Urinary bladder (tissue), 4 donors: ENCODE measurements at places on chromosomes 6 and 20. TPM values are rescaled to one million over a fixed set of nuclear protein-coding genes. Genes with fewer than 3 reads are reported as not detected.

The SIRPB1 gene
- 0.26 TPM for total RNA-seq

The PPP1R3G gene
- total RNA-seq: 4.7 TPM

The RAET1L gene
- not detected for total RNA-seq

The CPNE5 gene
- total RNA-seq: 4.5 TPM

DNA sequence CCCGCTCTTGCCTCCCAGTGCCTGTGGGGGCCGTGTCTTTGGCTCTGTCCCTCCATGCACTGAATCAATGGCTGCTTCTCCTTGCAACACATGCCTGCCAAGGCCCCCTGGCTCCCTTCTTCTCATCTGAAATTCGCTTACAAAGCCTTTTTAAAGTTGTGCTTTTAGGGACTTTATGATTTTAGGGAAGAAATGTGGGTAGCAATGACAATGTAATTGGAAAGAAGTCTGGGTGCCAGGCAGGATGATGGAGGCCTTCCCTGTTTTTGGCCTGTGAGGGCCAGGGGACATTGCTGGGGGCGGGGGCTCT lies 151.3 kb upstream of the RNF24 start:
- DNase-seq: no peak

DNA sequence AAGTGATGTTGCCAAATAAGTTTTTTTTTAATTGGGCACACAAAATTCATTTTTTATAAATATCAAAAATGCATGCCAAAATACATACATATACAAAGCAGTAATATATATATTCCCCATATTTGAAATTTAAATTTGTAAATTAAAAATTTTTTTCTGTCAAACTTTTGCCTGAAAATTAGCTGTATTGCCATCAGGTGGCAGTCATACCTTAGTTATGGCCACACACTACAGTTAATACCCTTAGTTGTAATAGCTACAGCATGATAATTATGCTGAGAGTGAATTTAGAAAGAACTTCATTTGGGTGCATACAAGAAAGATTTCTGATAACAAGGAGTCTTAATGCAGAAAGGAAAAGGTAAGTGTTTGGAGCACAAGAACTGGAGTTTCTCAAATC lies 46.2 kb upstream of the SDHAF4 start:
- no peak for DNase-seq

DNA sequence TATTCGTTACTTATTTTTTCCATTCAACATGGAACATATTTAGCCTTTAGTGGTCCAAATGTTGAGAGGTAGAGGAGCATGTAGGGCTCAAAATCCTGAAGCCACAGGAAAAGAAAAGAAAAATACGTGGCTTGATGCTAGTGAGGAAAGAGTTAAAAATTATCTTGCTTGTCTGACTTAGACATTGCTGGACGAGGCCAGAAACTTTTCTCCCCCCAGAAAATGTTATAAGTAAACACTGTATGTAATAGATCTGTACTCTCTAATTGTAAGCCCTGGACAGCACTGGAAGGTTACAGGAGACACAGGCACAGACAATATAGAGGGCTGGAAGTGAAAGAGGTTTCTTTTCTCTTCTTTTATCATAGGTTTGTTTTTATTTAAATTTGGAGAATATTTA lies 165.6 kb downstream of the ZFP64 start:
- no peak for DNase-seq

DNA sequence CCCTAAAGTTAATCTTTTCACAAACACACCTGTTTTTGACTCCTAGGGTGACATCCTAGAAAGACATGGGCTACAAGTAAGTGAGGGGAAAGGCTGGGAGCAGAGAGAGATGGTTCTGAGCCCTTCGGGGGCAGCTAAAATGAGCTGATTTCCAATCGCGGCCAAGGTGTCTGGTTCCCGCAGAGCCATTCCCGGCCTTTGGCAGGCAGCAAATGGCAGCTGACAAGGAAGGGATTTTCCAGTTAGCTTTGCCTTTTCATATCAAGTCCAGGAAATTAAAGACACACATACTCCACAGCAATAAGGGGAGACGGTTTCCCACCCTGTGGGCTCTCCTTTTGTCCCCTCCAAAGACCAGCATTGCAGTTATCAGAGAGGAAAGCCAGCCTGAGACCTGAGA lies 228.5 kb downstream of the ZMYND8 start:
- DNase-seq: no peak

DNA sequence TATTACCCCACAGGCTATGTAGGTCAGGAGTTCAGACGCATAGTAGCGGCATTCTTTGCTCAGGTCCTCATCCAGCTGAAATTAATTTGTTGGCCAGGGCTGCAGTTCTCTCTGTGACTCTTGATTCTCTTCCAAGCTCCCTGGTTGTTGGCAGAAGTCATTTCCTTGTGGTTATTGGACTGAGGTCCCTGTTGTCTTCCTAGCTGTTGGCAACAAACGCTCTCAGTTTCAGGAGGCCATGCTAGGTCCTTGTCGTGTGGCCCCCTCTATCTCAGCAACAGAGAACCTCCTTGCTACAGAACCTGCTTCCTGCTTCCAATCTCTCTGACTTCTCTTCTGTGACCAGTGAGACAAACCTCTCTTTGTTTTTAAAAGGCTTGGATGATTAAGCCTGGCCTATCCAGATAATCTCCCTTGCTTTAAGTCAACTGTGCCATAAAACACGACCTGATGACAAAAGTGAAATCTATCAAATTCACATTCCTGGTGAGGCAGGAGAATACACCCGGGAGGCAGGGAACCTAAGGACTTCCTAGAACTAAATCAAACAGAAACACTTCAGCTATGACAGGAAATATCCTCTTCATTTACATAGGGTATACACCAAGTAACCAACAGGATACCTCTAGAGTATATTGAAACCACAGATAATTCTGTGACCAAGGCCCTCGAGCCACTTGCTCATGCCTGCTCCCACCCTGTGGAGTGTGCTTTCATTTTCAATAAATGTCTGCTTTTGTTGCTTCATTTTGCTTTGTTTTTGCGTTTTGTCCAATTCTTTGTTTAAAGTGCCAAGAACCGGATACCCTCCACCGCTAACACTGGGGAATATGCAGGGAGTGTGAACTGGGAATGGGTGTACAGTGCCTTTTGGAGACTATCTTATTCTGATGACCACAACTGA lies 196.0 kb downstream of the BTBD3 start:
- no peak for DNase-seq

GRCh38 chr6:159149641-159150040 lies 19.6 kb upstream of the FNDC1 start:
- DNase-seq: no peak

DNA sequence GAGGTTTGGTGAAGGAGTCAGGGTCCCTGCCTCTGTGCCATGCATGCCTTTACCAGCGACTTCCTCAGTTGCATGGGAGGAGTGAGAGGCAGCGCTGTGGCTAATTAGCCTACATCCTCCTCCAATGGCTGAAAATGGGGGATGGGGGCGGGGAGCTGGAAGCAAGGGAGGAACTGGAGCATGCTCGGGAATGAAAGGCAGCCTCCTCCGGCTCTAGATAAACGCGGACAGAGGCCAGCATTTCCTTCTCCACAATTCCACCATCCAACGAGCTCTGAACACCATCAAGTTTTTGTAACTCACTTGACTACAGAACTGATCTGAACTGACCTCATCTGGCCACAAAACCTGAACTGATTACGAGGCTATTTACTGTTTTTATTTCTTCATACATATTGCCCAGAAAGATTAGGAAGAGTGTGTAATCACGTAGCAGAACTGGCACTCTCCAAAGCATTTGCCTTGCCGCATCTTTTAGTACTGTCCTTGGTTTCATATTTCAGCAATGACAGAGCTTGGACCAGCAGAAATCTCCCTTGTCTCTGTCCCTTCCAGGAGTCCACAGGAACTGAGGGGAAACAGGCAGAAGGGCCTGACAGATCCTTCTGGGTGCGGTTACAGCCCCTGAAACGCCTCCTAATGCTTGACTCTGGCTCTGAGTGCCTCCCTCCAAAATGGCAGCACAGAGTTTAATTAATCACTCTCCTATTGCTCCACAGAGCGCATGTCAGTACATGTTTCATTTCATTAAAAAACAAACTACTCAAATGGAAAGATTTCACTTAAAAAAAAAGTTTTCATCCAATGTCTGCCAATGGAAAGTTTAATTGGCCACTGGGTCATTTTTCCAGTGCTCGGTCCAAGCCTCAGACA lies 58.2 kb upstream of the TRAF3IP2 start:
- no peak for DNase-seq

GRCh38 chr6:153170511-153170910 lies 39.4 kb upstream of the RGS17 start:
- DNase-seq: no peak

DNA sequence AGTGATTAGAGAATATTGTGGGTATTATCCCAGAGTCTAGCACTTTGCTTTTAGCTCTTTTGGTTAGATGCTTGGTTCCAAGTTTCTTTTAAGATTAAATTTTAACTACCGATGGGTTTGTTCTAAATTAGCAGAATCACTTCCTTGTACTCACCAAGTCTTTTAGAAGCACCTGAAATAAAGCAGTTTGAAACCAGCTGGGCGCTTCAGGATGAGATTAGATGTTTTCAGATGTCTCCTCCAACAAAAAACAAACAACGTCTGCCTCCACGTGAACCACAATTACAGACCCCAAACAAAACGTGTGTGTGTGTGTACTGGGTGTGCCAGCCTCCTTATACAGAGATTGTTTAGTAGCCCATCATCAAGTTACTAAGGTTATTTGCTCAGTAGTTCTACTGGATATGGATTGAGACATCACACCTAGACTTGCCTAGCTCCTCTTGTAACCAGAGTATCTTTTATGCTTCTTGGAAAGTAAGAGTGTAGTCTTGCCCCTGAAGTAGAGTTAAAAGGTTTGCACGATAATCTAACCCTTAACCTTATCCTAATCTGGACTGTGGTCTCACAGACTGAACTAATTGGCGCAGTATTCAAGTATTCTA lies 2.3 kb downstream of the DSTN start:
- no peak for DNase-seq

- no peak for DNase-seq
Observed at GRCh38 chr20:37393863-37394542, 48.1 kb downstream of the SRC start.

DNA sequence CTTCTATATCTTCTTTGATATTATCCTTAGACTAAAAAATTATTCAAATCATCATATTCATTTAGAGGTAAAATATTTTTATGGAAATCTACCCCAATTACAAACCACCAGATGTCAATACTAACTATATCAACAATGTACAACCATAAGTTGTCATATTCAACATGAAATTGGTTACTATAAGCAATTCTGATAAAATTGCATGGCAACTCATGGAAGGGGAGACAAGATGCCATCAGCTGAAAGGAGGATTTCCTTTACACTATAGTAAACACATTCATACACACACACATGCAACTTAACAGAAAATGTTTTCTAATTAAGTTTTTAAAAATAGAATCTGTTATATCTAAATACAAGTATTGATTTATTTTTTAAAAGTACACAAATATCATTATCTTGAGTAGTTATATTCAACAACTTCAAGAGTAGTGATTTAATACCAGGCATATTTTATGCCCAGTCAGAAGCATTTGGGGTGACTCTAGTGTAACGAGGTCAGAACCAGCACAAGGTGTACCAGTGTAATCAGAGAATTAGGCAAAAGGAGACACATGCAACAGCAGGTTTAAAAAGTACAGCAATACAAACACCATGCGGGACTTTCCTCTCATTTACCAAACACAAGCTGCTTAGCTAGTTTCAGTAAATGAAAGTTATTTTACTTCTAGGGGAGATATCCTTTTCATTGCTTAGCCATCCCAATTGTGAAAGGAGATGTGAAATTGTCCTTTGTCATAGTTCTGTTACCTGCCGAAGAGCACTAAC lies 1.0 kb downstream of the FILIP1 start:
- DNase-seq: no peak

- DNase-seq: no peak
Observed at GRCh38 chr6:79134699-79135474, 56.8 kb upstream of the PHIP start.

- DNase-seq: no peak
Observed at GRCh38 chr6:66238851-66239250, 531.8 kb upstream of the EYS start.

GRCh38 chr6:24899997-24900325 lies 35.8 kb downstream of the RIPOR2 start:
- no peak for DNase-seq

- no peak for DNase-seq
Observed at GRCh38 chr20:32962053-32962452, 42.2 kb downstream of the SUN5 start.

- DNase-seq: no peak
Observed at GRCh38 chr6:34522761-34523160, 33.4 kb downstream of the SPDEF start.

DNA sequence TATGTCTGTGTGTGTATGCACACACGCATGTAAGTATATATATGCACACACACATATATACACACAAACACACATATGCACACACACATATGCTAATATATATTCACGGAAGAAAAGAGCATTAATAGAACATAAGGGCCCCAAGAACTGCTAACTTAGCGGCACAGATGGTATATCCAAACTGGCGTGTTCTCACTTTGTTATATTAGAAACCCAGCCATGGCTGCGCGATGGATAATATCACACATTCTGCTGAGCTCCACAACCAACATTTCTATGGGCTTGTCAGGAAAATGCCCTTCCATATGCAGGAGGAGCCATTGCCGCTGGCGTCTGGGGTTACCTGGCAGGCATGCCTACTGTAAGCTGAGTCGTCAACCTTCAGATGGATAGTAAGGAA lies 122.1 kb downstream of the TTLL2 start:
- DNase-seq: no peak
